Activated naive CD4-positive, alpha-beta T cell treated with anti-CD3 and anti-CD28 coated beads, Interleukin-2, amount 10 ng/mL, durations not matched to agents 7 days and 5 days (primary cell): ENCODE measurements at places on chromosomes 4 and X.
A peak's percentile ranks its signal among the peaks of the same experiment; 100 is the strongest.

GRCh38 chrX:20527558-20528011 is 260.9 kb upstream of the RPS6KA3 start:
- H3K27me3 ChIP-seq: peaks cover 22% of the 10 kb centered on the region
- no peaks in the 10 kb centered on the region for H3K36me3 ChIP-seq
- peaks cover 19% of the 10 kb centered on the region for H3K4me1 ChIP-seq
- no peak overlapping the region for H3K27ac ChIP-seq
- no peak overlapping the region for H3K4me3 ChIP-seq
- DNase-seq: no peak

DNA sequence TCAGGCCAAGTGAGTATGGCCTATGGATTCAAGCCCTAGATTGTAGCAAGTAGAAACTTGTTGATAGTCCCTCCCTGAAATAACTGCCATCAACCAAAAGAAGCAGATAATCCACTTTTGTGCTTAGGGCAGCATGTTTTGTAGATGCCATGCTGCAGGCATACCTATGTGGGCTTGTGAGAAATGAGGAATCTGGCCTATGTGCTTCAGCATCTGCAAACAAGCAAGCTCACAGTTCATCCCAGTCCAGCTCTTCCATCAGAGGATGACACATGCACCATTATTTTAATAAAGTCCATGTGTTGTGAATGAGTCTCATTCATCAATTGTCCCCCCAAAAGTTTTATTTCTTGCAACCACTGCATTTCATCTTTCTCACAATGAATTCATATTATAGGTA is 421.9 kb upstream of the DIPK2B start:
- H3K4me3 ChIP-seq: no peak overlapping the region
- H3K27ac ChIP-seq: no peak overlapping the region
- H3K27me3 ChIP-seq: no peaks in the 10 kb centered on the region
- DNase-seq: no peak
- H3K4me1 ChIP-seq: no peaks in the 10 kb centered on the region
- no peaks in the 10 kb centered on the region for H3K36me3 ChIP-seq

DNA sequence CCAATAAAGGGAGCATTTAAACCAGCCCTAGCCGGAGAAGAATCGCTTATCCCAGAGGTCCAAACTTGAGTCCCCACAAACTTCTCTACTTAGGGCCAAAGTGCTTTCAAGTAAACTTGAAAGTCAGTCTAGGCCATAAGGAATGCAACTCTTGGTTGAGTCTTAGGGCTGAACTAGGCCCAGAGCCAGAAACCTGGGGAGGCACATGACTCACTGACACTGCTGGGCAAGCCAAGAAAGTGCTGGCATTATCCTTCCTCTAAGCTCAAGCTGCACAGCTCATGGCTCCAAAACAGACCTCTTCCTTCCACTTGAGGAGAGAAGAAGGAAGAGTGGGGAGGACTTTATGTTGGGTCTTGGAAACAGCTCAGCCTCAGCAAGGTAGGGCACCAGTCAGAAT is 1257.3 kb upstream of the DIAPH2 start:
- H3K4me1 ChIP-seq: no peaks in the 10 kb centered on the region
- DNase-seq: no peak
- no peaks in the 10 kb centered on the region for H3K36me3 ChIP-seq
- no peak overlapping the region for H3K4me3 ChIP-seq
- no peak overlapping the region for H3K27ac ChIP-seq

GRCh38 chr4:81260443-81261101 is 45.5 kb upstream of the PRKG2 start:
- H3K27me3 ChIP-seq: no peaks in the 10 kb centered on the region
- no peak for DNase-seq
- no peaks in the 10 kb centered on the region for H3K36me3 ChIP-seq

DNA sequence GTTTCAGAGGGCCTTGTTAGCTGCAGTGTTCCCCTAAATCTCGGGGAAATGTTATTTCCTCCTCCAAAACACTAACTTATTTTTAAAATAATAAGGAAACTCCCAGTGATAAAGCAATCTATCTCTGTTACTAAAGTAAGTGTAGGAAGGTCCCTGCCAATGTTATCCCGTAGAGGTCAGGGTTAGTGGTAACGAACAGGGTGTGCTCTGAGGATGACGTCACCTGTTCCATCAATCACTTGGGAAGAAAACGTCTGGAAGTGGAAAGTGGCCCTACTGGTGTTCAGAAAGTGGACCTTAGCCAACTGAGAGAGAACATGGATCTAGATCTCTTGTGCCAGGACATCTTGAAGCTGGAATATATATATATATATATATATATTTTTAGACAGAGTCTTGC is 249.5 kb downstream of the BCOR start:
- H3K27ac ChIP-seq: no peak overlapping the region
- peaks cover 13% of the 10 kb centered on the region for H3K36me3 ChIP-seq
- no peak overlapping the region for H3K4me3 ChIP-seq
- H3K27me3 ChIP-seq: no peaks in the 10 kb centered on the region
- peaks cover 22% of the 10 kb centered on the region for H3K4me1 ChIP-seq
- no peak for DNase-seq

- no peak overlapping the region for H3K4me3 ChIP-seq
- no peaks in the 10 kb centered on the region for H3K4me1 ChIP-seq
- DNase-seq: no peak
- no peaks in the 10 kb centered on the region for H3K27me3 ChIP-seq
- H3K27ac ChIP-seq: no peak overlapping the region
Observed at GRCh38 chr4:4480685-4481398, 61.0 kb downstream of the STX18 start.

GRCh38 chr4:56764223-56764622 is 57.3 kb downstream of the SPINK2 start:
- H3K27ac ChIP-seq: no peak overlapping the region
- H3K4me3 ChIP-seq: no peak overlapping the region
- no peak for DNase-seq
- H3K27me3 ChIP-seq: peaks cover 26% of the 10 kb centered on the region
- H3K36me3 ChIP-seq: no peaks in the 10 kb centered on the region

GRCh38 chrX:1103360-1103759 is 109.1 kb downstream of the CRLF2 start:
- no peak overlapping the region for H3K4me3 ChIP-seq
- H3K4me1 ChIP-seq: no peaks in the 10 kb centered on the region
- no peak for DNase-seq
- no peaks in the 10 kb centered on the region for H3K36me3 ChIP-seq
- no peak overlapping the region for H3K27ac ChIP-seq

- H3K4me1 ChIP-seq: peaks cover 2% of the 10 kb centered on the region
- H3K27ac ChIP-seq: no peak overlapping the region
- H3K36me3 ChIP-seq: no peaks in the 10 kb centered on the region
- no peak for DNase-seq
- no peaks in the 10 kb centered on the region for H3K27me3 ChIP-seq
Observed at GRCh38 chr4:112189754-112190153, 41.8 kb upstream of the AP1AR start.

- DNase-seq: no peak
- no peak overlapping the region for H3K4me3 ChIP-seq
- peaks cover 14% of the 10 kb centered on the region for H3K27me3 ChIP-seq
- H3K36me3 ChIP-seq: no peaks in the 10 kb centered on the region
- H3K27ac ChIP-seq: no peak overlapping the region
- peaks cover 4% of the 10 kb centered on the region for H3K4me1 ChIP-seq
Observed at GRCh38 chr4:17769406-17770174, 11.8 kb downstream of the FAM184B start.

- peak overlapping the region; percentile 82 for H3K27ac ChIP-seq
- H3K36me3 ChIP-seq: peaks cover 30% of the 10 kb centered on the region
- DNase-seq: no peak
- H3K4me1 ChIP-seq: peaks cover 87% of the 10 kb centered on the region
- no peaks in the 10 kb centered on the region for H3K27me3 ChIP-seq
Observed at GRCh38 chr4:38674258-38675144, 10.5 kb downstream of the KLF3 start.

GRCh38 chr4:87100168-87100567 is 120.2 kb downstream of the KLHL8 start:
- H3K36me3 ChIP-seq: peaks cover 26% of the 10 kb centered on the region
- no peak overlapping the region for H3K27ac ChIP-seq
- DNase-seq: no peak
- peaks cover 29% of the 10 kb centered on the region for H3K4me1 ChIP-seq
- no peak overlapping the region for H3K4me3 ChIP-seq

GRCh38 chrX:125131164-125131563 is 188.5 kb upstream of the TEX13C start:
- no peaks in the 10 kb centered on the region for H3K36me3 ChIP-seq
- DNase-seq: no peak
- H3K4me3 ChIP-seq: no peak overlapping the region
- H3K4me1 ChIP-seq: no peaks in the 10 kb centered on the region

GRCh38 chrX:10756441-10756840 is 136.1 kb upstream of the MID1 start:
- H3K4me3 ChIP-seq: no peak overlapping the region
- no peaks in the 10 kb centered on the region for H3K27me3 ChIP-seq
- no peaks in the 10 kb centered on the region for H3K36me3 ChIP-seq
- H3K4me1 ChIP-seq: no peaks in the 10 kb centered on the region
- H3K27ac ChIP-seq: no peak overlapping the region

- H3K4me3 ChIP-seq: no peak overlapping the region
- no peaks in the 10 kb centered on the region for H3K27me3 ChIP-seq
- no peaks in the 10 kb centered on the region for H3K36me3 ChIP-seq
- H3K4me1 ChIP-seq: no peaks in the 10 kb centered on the region
- H3K27ac ChIP-seq: no peak overlapping the region
Observed at GRCh38 chr4:97938141-97938540, 205.1 kb downstream of the STPG2 start.

- no peak for DNase-seq
- H3K27ac ChIP-seq: no peak overlapping the region
- H3K4me1 ChIP-seq: no peaks in the 10 kb centered on the region
- no peaks in the 10 kb centered on the region for H3K36me3 ChIP-seq
- H3K27me3 ChIP-seq: peaks cover 31% of the 10 kb centered on the region
Observed at GRCh38 chr4:15918484-15919129, 19.9 kb downstream of the FGFBP1 start.

GRCh38 chr4:153116291-153116680 is 88.0 kb upstream of the TRIM2 start:
- H3K27ac ChIP-seq: no peak overlapping the region
- peak; percentile 37 for DNase-seq
- H3K36me3 ChIP-seq: no peaks in the 10 kb centered on the region
- no peaks in the 10 kb centered on the region for H3K27me3 ChIP-seq

- peak within 1 kb of the TSS; percentile 83 for H3K27ac ChIP-seq
- H3K4me3 ChIP-seq: peak within 1 kb of the TSS; percentile 95
- H3K27me3 ChIP-seq: peaks cover 18% of the 10 kb centered on the region
- DNase-seq: peak; percentile 70
Observed at GRCh38 chrX:130110379-130111219, at the start of gene ELF4. Gene ELF4, minus strand, starts transcription at chrX:130110497. Its CDS starts 29,167 bp downstream, at chrX:130081330.

DNA sequence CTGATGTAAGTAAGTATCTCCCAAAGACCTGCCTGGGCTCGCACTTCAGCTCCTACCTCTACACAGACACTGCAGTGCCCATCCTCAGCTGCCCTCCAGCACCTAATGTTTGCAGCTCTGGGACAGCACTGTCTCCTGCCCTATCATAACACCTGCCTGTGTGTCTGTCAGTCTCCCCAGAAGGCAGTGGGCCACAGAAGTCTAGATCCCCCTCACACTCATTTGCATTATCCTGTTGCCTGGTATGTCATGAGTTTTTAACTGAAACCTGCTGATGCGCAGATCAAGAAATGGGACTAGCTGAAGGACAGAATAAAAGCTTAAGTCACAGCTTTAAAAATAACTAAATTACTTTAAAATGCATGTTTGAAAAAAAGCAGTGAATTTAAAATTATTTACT is 43.0 kb downstream of the LRP2BP start:
- no peak overlapping the region for H3K27ac ChIP-seq
- peaks cover 36% of the 10 kb centered on the region for H3K36me3 ChIP-seq
- no peak for DNase-seq
- H3K4me3 ChIP-seq: no peak overlapping the region
- no peaks in the 10 kb centered on the region for H3K27me3 ChIP-seq

DNA sequence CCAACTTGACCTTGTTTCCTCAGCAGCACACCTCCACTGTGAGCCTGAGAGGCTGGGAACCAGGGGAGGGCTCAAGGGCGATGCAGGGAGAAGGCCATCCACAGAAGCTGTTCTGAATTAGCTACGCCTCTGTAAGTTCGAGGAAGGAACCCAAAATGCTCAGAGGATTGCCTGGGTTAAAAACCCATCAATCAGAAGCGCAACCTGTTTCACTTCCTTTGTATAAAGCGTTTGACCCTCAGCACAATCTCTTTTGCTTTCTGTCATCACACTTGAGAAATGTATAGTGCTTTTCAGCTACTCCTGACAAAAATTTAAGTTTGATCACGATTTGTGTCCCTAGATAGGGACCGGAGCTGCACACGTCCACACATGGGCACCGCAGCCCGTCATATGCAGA is 48.0 kb upstream of the MAP3K15 start:
- peaks cover 22% of the 10 kb centered on the region for H3K4me1 ChIP-seq
- no peak for DNase-seq
- H3K27me3 ChIP-seq: no peaks in the 10 kb centered on the region
- no peak overlapping the region for H3K27ac ChIP-seq

DNA sequence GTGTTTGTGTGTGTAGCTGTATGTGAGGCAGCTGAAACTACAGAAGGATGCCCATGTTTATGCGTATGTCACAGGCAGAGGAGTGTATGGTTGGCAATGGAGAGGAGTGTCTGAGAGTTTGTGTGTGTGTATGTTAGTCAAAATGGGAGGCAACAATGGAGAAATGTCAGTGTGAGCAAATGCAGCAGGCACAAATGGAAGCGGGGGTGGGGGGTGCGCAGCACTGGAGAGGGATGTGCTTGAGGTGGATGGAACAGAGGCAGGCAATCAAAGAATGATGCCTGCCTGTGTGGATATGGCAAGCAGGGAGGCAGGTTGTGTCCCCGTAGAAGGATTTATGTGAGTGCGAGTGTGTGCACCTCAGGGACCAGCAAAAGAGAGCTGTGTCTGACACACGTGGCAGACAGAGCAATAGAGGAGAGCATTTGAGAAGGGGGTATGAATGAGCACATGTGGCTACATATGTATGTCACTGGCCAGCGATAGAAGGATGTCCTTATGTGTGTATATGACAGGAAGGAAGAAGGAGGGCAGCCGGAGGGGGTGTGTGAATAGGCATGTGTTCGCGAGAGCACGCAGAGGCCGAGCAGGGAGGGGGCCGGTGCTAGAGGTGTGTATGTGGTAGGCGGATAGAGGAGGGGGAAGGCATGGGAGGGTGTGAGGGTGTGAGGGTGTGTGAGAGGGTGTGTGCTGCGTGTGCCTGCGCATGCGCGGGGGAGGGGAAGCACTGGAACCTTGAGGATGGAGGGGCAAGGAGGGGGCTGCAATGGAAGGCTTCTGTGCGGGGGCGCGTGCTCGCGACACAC is 1.1 kb downstream of the PJA1 start:
- H3K4me1 ChIP-seq: peaks cover 32% of the 10 kb centered on the region
- DNase-seq: peak; percentile 75
- peaks cover 28% of the 10 kb centered on the region for H3K36me3 ChIP-seq
- peak overlapping the region; percentile 83 for H3K4me3 ChIP-seq
- H3K27me3 ChIP-seq: peaks cover 6% of the 10 kb centered on the region

GRCh38 chrX:30572678-30573077 is 4.9 kb downstream of the TASL start:
- DNase-seq: no peak
- H3K27ac ChIP-seq: no peak overlapping the region
- peaks cover 30% of the 10 kb centered on the region for H3K4me1 ChIP-seq
- H3K36me3 ChIP-seq: peaks cover 18% of the 10 kb centered on the region
- H3K4me3 ChIP-seq: no peak overlapping the region

- no peak overlapping the region for H3K27ac ChIP-seq
- H3K4me1 ChIP-seq: no peaks in the 10 kb centered on the region
- no peaks in the 10 kb centered on the region for H3K36me3 ChIP-seq
- no peak for DNase-seq
Observed at GRCh38 chr4:104352211-104352610, 142.5 kb downstream of the CXXC4 start.
